ENCODE measurements at places on chromosomes 2 and 18.

GRCh38 chr2:4258563-4258962 is 555.2 kb downstream of the DCDC2C start:
- peak; percentile 26 for DNase-seq

- no peak for DNase-seq
These were observed 126.4 kb downstream of the TMEM17 start for GRCh38 chr2:62379566-62379965.

DNA sequence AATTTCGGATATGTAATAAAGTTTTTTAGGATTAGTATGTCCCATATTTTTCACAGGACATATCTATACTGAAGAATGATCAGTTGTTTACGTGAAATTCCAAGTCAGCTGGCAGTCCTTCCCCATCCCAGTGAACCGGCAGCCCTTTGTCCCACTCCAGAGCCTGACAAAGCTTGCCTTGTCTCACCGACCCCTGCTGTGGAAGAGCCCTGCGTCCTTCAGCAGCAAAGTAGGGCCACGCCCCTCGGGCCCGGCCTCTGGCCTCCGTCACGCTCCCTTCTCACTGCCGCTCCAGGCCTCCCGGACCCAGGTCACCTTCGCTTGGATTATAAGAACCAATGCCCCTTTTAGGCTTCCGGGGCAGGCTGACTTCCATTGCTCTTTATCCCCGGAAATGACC is 89.8 kb upstream of the TGIF1 start:
- DNase-seq = no peak

DNA sequence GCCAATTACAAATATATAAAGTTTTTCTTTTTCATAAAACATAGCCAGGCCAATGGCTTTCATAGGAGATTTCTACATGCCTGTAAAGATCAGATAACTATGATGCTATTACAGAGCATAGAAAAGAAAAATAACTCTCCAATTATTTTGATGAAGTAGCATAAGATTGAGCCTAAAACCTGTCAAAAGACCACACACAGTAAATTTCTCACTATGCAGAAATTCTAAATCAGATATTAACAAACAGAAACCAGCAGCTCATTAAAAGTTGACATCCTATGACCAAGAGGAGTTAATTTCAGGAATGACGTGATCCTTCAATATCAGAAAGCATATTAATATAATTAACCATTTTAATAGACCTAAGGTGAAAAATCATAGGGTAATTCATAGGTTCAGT is 139.0 kb upstream of the PIEZO2 start:
- DNase-seq = no peak

DNA sequence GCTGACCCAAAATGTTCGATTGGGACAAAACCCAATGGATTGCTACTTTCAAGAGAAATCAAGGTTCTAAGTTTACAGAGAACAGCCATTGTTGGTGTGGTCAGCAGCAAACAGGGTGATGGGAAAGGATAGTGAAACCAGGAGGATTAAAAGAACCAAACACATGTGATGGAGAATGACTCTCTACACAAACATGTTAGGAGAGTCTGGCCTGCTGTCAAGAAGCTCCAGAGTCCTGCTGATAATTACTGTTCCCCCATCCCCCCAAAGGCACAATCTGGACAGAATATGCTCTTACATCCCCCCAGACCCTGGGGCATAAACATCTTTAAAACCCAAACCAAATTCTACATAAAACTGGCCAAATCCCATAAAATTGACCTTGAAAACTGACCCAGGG is 32.0 kb upstream of the ACYP2 start:
- DNase-seq = no peak

DNA sequence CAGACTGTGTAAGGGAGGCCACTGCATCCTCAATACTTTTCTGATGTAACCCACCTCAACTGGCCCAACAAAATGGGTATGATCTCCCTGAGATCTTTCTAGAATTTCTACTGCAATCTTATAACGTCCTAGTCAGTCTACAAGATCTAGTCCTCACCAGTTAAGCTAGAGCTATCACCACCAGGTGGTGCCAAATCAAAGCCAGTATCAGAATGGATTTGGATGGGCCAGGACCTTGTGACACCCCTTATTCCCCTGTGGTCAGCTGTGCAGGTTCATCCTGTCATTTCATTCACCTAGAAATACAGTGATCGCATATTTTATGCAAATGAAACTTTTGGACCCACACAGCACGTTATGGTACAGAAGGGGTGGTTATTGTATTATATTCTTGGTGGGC is 90.3 kb downstream of the OLA1 start:
- peak; percentile 38 for DNase-seq

- DNase-seq = no peak
These were observed 24.3 kb downstream of the GDF7 start for GRCh38 chr2:20691076-20691734.

GRCh38 chr2:170605862-170606261 is 109.3 kb upstream of the SP5 start:
- DNase-seq = no peak

DNA sequence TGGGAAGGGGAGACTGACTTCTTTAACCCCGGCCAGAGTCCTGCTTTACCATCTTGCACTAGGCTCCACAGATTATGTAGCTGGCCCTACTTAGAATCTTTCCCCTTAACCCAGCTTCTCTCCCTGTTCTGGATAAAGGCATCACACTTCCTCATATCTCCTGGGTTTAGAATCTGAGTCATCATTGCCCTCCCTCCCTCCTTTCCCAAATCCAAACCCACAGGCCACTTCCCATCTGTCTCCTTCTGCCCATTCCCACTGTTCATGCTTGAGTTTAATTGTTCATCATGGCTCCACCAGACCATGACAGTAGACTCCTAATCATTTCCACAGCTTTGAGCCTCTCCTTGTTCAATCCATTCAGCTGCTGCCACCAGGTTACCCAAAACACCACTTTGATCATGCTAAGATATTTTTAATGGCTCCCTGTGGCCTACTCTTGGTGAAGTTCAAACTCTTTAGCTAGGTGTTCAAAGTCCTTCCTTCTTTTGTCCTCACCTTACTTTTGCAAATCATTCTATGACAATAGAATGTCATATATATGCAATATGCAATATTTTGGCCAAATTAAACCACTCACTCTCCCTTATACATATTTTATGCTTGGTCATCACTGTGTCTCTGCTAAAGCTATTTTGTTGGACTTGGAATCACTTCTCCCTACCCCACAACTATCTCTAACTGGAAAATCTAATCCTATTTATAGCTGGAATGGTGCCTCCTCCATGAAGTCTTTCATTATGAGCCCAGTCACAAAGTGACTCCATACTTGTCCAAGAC is 5.5 kb downstream of the PDE11A start:
- no peak for DNase-seq

GRCh38 chr2:180572346-180572745 is 408.1 kb upstream of the UBE2E3 start:
- DNase-seq = no peak

- no peak for DNase-seq
These were observed 13.7 kb upstream of the OSR1 start for GRCh38 chr2:19371996-19372582.

DNA sequence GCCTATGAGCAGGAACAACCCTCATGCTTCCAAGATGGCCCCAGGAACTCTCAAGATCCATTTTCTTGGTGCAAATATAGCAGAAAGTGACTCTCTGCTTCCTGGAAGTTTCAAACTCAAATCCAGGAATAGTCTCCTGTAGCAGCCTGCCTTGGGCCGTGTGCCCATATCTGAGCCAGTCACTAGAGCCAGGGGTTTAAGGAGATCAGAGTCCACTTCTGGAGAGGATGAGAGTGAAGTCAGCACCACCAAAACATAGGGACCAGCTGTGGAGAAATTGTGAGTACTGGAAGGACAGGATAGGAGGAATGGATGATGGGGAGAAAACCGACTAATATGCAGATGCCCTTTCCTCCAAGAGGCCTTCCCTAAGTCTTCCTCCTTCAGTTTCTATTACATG is 33.2 kb downstream of the PSD4 start:
- no peak for DNase-seq

GRCh38 chr2:44663471-44664073 is 277.9 kb upstream of the SIX3 start:
- no peak for DNase-seq

DNA sequence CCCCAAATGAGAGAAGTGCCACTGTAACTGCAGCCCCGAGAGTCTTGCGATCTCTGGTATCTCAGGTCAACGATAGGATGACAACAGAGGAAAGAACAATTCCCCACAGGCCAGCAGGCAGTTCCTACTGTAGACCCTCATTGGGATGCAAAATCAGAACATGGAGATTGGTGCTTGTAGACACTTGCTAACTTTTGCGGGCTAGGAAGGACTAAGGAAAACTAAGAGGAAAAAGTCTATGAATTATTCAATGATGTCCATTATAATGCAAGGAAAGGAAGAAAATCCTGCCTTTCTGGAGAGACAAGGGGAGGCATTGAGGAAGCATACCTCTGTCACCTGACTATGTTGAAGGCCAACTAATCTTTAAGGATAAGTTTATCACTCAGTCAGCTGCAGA is 51.9 kb upstream of the CWC22 start:
- DNase-seq = no peak

DNA sequence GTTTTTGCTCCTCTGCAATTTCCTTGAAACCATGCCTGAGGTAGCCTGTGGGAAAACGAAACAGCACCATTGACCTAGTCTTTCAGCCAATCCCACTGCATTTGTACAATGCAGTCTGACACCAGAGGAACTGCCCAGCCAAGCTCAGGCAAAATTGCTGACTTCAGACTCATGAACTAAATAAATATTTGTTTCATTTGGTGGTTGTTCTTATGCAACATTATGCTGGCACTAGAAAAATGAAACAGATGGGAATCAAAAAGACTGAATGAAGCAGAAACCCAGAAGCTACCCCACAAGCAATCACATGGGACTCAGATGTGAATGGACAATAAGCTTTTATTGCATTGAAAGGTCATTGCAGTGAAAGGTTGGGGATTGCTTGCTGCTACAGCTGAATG is 1.7 kb downstream of the NAT8 start:
- no peak for DNase-seq

DNA sequence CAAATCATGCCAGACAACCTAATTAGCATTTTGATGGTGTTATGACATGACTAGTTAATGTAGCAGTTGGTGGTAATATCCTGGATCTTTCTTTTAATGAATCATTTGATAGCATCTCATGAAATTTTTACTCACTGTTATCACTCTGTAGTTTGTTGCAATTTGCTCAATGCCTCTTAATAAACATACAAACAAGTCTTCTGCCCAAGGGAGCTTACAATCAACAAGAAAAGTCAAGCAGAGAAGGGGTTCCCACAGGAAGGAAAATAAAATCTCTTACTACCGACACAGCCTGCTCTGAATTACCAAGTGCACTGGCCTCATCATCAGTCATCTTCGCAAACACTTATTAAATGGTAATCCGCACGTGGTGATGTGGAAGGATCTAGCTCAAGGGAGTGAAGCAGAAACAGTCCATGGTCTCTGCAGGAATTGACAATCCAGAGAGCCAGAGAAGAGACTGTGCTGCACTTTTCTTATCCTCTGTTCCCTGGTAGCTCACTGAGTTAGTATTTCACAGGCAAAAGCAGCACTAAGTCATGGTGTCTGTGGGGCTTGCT is 263.5 kb downstream of the EPHA4 start:
- DNase-seq = no peak

DNA sequence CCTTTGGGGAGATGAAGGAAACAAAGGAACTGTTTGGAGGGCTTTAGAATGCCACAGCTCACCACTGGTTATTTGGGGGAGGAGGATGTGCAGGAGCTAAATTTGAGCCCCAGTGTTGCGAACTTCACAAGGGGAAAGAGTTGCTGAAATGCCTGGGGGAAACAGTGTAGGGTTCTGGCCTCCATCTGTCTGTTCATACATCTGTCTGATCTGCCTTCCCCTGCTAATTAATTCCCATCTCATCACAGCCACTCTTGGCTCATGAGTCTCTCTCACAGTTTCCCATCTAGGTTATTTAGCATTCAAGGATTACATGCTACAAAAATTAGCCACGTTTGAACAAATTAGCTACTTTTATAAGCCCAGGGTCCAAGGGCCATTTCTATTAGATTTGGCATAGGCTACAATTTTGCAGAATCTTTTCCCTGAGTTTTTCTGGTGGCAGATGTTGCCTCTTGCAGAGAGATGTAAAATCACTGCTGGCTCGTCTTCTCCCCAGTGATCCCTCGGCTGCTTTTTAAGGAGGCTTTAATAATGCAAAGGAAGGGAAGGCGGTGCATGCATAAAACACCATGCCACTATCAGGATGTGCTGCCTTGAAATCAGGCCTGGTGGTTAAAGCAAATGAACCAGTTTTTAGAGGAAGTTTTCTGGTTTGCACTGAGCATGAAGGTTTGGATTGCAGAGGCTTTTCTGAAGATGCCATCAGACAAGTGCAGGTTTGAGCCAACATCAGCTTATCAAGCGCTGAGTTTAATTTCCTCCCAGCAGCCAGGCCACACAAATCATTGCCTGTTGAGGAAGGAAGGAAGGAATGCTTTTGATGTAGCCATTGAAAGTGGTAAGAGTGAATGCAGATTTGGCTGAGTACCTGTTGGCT is 35.0 kb downstream of the ADD2 start:
- DNase-seq = no peak

DNA sequence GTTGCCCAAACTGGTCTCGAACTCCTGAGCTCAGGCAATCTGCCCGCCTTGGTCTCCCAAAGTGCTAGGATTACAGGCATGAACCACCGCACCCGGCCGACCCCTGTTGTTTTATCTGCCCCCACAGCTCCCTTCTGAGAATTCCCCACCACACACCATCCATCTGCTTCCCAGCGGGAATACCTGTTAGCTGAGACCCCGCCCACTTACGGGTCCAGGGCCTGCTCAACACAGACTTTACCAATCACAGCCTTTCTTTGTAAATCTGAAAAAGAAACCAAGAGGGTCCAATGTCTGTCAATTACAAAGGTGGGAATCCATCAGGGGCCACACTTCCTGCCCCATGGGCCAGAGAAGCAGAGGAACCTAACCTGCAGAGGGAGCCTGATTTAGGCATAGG is 14.2 kb upstream of the CABLES1 start:
- no peak for DNase-seq

GRCh38 chr2:191369034-191369433 is 123.8 kb downstream of the MYO1B start:
- no peak for DNase-seq

- DNase-seq = no peak
These were observed 29.9 kb downstream of the ABCB11 start for GRCh38 chr2:169001116-169001815.

GRCh38 chr2:10234013-10234306 is 68.7 kb upstream of the HPCAL1 start:
- no peak for DNase-seq

DNA sequence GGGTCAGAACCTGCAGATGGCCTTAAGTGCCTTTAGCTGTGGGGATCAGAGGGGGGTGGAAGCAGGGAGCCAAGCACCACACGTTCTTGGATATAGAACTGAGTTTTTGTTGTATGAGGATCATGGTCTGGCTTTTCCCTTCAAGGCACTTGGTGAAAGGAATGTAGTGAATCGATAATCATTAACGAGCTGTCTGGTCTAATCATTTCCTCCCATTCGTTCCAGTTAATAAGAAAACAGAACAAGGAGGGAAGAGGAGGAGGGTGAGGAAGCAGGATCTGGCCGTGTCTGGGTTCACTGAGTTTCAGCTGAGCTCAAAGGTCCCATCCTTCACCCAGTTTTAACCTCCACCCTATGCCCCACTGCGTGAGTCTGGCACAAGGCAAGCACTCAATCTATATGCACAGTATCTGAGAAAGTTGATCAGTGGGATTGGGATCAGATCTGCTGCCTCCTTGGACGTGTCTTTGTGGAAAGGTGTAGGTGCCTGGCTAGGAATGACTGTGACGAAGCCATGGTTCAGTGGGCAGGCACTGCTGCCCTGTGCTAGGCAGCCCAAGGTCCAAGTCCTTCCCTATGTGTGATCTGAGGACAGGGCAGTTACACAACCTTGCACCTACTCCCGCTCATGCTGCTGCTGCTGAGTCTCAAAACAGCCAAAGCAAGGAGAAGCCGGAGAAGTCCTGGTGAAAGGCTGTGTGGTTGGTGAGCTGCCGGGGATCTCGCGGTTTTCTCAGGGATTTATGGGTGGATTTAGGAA is 54.8 kb downstream of the GALNT14 start:
- no peak for DNase-seq
